B cell (primary cell): ENCODE measurements at places on chromosomes 3 and 15.
A peak's percentile ranks its signal among the peaks of the same experiment; 100 is the strongest.

GRCh38 chr3:107227091-107227490 lies 150.1 kb upstream of the CCDC54 start:
- no peak for DNase-seq

DNA sequence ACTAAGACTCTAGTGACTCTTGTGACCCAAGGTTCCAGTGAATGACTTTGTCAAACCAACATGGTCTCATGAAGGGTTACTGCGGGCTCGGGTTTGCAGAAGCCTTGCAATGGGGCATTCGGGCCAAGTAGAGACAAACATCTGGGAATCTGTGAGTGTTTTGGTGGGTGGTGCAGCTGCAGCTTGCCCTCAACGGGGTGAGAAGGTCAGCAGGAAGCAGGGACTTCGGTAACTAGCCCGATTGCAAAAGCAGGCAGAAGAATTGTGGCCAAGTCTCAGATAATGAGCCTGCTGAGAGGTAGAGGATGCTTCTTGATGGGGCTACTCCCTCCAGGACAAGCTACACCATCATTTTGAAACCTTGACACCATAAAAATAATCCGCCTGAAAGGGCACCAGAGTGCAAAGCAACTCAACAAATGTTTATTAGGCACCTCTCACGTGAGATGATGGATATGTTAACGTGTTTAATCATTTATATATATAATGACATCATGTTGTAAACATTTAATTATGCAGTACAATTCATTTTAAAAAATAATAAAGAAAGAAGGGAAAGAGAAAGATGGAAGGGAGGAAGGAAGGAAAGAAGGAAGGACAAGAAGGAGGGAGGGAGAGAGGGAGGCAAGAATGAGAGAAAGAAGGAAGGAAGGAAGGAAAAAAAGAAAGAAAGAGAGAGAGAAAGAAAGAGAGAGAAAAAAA lies 263.9 kb upstream of the IGF1R start:
- no peak for DNase-seq

GRCh38 chr15:78619022-78619950 lies 1.5 kb downstream of the CHRNA3 start:
- no peak for DNase-seq

DNA sequence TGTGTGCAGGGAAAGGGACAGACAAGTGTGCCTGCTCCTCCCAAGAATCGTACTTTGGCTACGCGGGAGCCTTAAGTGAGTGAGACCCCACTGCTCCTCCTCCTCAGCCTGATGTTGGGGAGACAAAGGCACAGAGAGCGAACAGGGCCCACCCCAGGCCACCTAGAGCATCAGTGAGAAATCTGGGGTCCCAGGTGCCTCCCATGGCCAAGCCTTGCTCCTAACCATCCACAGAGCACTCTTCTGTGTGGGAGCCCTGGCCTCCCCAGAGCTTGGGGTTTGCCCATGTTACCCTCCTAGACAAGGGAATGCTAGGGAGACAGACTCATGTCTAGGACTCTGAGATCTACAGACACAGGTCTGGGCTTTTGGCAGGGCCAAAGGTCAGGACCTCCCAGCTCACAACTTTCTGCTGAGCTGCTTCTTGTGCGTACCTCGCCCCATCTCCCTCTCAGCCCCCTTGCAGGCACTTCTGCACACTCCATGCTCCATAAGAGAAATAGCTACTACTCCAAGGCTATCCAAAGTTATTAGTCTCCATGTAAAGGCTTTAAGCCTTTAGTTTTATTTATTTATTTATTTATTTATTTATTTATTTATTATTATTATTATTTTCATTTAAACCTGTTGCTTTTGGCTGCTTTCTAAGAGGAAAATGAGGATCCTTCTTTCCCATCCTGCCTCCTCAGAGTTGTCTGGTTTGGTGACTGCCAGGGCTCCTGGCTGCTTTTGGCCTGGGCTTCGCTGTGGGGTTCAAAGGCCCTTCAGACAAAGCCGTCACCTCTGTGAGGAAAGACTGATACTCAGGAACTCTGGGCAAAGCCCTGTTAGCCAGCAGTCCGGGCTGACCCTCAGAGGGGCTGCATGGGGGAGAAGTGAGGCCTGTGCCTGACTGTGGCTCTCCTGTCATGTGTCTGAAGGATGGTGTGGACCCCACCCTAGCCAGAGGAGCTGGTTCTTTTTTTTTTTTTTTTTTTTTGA lies 32.8 kb upstream of the TOPBP1 start:
- DNase-seq: no peak

DNA sequence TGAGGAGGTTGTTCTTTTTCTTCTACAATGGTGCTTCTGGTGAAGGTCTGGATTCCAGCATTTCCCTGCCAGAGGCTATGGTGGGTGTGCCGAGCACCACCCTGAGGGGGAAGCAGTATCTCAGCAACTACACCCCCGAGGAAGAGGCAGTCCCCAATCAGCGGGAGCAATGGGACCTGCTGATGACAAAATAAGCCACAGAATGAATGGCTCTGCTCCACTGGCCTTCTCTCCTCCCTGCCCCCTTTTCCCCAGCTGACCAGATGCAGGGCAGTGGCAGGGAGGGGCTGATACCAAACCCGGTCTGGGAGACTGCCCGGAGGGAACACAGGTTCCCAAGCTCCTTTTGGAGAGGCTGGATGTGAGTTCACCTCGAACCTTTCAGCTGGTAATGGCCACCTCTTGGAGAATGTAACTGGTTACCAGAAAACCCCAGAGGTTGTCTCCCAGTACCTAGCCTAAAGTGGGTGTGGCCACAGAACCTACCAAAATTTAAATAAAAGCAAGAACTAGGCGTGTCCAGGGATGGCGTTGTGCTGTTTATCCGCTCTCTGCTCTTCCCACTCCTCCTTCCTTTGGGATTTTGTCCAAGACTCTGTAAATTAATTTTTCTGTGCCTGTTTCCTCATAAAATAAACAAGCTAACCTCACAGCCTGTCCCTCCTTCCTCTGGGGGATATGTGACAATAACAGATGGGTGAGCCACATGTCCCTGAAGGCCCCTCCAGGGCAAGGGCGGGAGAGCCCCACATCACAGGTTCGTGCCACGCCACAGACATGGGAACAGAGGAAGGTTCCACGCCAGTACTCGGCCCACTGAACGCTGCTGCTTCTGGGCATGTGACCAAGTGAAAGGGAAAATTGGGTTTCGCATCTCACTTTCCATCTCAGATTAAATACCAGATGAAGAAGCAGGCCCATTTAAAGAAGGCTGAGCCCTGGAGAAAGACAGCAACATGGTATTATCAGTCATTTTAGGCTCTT lies 35.1 kb upstream of the SPTBN5 start:
- peak; percentile 91 for DNase-seq

GRCh38 chr15:99181545-99181971 lies 67.8 kb downstream of the TTC23 start:
- no peak for DNase-seq

DNA sequence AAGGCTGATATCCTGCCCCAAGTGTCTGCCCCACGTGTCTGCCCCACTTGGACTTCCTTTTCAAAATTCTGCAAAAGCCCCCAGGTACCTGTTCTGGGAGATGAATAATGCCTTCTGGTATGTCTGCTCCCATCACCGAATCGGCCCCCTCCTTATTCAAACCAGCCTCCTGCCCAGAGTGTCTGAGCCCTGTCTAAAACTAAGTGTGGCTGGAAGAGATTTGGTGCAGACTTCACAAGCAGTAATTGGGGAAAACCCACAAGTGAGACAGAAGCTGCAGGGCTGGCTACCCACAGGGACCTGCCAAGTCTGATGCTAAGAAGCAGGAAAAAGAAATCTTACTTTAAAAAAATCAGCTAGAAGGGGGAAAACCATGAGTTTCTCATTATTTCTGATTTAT lies 85.1 kb downstream of the DUT start:
- no peak for DNase-seq

DNA sequence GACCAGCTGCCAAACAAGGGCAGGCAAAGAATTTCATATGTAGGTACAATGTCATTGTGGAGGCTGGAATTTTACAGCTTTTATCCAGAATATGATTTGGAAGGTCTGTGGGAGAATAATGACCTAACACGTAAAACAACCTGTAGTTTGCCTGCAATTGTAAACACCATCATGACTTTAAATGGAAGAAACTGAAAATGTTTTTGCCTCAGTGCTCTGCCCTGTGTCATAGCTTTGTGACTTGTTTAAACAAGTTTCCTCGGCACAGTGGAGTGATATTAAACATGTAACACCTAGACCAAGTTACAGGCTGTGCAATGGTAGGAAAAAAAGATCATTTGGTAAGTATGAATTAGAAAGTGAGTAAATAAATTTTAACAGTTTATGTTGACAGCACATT lies 171.6 kb upstream of the MBNL1 start:
- DNase-seq: no peak

DNA sequence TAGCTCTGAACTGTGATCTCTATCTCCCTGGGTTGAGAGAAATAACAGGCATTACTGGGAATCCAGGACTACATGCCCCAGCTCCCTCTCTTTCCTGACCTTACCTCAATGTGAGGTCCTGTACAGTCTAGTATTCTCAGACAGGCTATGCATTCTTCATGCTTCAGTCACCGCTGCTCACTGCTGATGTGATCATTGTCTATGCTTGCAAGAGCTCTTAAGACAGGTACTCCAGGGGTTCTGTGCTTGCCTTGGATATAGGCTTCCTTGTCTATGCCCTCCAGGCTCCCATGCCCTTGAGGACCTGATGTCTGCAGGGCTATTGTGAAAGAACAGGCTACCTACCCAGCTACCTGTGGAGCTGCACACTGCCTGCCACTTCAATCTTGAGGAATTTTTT lies 183.6 kb downstream of the MBNL1 start:
- no peak for DNase-seq

DNA sequence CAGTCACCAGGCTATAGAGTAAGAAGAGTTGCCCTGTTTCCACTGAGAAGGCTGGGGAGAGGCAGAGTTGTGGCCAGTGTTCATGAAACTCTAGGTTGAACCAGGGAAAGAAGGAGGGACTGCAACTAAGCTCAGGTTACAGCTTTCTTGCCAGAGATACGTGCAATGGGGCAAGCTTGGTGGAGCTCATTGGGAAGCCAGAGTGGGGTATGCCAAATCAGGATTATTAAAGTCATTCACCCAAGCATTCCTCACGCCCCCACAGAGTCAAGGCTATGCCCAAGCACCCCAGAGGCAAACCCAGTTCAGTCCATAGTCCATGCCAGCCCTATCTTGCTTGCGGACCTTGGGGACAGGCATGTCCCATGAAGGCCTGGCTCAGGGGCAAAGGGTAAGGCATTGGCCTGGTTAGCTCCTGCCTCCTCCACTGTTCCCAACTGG lies 17.6 kb downstream of the SLC6A20 start:
- DNase-seq: no peak

DNA sequence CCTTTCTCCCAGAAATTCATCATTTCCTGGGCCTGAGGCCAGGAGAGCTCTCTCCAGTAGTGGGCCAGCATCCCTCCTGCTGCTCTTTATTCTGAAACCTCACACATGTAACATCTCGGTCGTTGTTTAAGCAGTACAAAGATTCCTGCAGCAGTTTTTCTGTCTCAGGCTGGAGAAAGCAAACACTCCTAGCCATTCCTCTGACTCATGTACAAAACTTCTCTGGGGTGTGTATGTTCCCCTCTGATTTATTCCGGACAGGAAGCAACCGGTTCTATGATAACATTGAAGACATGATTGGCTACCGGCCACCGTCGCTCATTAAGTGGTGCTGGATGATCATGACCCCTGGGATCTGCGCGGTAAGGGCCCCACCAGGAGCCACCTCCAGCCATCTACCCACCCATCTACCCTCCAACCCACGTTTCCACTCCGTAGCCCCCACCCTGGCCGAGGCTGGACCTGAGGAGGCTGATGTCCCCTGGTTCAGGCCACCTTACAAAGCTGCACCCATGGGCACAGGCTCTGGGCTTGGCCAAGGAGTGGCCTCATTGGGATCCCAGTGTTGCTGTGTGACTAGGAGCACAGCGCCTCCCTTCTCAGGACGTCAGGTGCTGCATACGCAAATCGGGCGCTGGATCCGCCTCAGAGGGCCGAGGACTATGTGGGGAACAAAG lies 58.6 kb upstream of the SLC6A1 start:
- no peak for DNase-seq

GRCh38 chr3:72800869-72801268 lies 47.4 kb downstream of the SHQ1 start:
- no peak for DNase-seq

DNA sequence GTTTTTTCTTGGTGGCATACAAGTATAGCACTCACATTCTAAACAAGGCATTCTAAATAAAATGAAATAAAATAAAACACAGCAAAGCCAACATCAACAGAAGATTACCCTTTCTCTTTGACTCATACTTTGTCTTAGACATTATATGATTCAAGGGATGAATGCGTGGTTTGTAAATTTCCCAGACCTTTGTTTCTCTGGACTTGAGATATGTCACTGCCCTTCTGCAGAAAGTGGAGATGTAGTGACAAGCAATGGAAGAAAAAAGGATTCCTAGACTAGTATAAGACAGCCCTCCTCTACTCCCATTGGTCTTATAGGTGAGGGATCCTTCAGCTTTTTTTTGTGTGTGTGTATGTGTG lies 22.4 kb downstream of the NANOGP8 start:
- no peak for DNase-seq

GRCh38 chr15:59294574-59295260 lies 78.0 kb downstream of the MYO1E start:
- no peak for DNase-seq

DNA sequence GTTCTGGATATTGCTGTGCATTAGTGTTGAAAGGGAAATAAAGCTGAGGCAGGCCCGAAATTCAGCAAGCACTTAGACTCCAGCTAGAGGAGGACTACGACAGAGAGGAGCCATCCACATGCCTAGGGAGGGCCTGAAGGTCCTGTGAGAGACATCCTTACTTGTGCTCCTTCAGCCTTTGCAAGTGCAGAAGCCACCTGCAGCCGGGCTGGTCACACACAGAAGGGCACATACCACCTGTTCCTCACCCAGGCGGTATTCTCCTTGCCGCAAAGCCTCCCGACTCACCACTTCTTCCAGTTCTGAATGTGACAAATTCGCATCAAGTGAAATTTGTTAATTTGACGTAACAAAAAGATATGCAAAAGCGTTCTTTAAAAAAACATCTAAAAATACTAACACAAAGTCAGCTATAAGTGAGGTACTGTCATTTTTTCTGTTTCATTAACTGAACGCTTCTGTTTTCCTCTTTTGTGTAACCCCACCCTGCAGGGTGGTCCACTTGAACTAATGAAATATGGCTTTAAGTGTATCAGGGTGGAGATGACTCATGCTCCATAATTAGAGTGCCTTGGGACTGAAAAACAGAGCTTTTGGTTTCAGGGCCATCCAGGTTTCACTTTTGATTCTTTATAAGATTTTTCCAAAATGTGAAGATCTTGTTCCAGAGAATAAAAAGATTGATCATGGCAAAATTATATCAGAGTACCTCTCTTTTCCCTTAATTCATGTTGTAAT lies 467.9 kb upstream of the ATP11B start:
- DNase-seq: no peak

GRCh38 chr15:67170143-67170925 lies 84.1 kb downstream of the AAGAB start:
- no peak for DNase-seq

- no peak for DNase-seq
Observed at GRCh38 chr3:172601066-172601832, 78.0 kb upstream of the TNFSF10 start.
